ENCODE measurements at places on chromosomes 5 and 9.

- no peak for DNase-seq
Observed at GRCh38 chr5:149824846-149825245, 94.7 kb downstream of the PPARGC1B start.

- peak; percentile 46 for DNase-seq
Observed at GRCh38 chr9:19925674-19926503, 137.1 kb upstream of the SLC24A2 start.

DNA sequence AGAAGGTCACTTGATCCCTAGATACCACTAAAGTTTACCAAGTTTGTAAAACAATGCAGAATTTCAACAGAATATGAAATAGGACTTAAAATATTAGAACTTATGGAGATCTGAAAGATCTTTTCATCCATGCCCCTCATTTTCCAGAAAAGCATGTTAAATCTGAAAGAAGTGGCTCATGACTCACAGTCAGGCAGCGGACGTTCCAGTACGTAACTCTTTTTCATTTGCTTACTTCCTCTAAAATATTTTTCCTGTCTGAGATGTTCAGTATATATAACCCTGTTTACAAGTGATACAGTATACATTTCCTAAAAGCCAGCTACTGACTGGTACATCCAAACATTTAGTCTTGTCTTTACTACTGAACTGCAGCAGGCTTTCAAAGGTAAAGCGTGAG lies 22.3 kb downstream of the FBXW2 start:
- no peak for DNase-seq

DNA sequence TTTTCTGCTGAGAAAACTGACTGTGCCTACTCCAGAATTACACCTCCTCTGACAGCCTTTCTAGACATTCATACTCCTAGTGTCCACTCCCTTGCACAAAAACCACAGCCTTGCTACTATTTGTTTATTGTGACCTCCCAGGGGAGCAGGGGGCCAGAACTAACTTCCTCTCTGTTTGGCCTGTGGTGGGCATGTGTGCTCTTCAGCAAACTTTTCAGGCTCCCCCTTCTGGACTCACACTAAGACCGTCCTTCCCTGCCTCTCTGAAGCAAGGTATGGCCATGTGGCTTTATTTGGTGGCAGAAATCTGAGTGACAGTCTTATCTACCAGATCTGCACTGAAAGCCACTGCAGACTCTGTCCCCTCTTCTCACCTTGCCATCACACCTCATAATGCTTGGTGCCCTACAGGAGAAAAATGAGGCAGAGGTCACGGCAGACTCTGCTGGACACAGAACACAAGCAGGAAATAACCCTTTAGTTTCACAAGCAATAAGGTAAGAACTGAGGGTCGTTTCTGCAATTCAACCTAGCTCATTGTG lies 28.2 kb downstream of the LIFR start:
- DNase-seq, result no peak

DNA sequence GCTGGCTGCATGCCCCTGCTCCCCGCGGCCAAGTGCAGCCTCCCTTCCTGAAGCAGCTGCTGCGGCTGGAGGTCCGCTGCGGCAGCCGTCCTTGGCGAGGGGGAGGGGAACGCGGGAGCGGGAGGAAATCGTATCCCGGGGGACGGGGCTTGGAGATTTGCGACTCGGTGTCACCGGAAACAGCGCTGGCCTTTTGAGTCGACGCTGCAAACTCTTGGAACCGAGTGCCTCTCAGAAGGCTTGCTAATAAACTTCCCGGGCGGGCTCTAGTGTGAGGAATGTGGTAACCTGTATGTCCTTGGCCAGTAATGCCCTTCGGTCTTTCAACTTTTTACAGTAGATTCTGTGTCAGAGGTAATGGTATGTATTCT lies 82.7 kb downstream of the PTPDC1 start:
- no peak for DNase-seq
